AG09309 (cell line): ENCODE measurements at places on chromosomes 1 and 21.

GRCh38 chr1:195026792-195027191, 1581.4 kb downstream of the KCNT2 start:
- no peak for DNase-seq

- no peak for DNase-seq
Measured at GRCh38 chr1:158819461-158820443, 11.4 kb upstream of the MNDA start.

- DNase-seq: no peak
Measured at GRCh38 chr1:235781807-235782206, 84.9 kb downstream of the LYST start.

DNA sequence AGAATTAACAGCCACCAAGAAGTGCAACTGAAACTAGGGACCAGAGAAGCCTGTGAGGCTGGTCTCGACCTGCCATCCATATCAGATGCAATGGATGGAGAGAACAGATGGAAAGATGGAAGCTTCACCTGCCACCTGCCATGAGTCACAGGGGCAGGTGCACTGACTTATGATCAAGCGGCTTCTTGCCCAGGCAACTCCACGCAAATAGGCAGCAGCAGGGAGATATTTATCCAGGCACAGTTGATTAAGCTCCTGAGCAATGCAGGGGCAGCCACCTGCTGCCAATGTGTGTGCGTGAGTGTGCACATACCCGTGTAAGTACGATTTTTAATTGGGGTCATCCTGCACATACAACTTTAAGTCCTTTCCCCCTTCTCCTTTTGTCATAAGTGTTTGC, 174.2 kb downstream of the PTPRU start:
- DNase-seq: no peak

DNA sequence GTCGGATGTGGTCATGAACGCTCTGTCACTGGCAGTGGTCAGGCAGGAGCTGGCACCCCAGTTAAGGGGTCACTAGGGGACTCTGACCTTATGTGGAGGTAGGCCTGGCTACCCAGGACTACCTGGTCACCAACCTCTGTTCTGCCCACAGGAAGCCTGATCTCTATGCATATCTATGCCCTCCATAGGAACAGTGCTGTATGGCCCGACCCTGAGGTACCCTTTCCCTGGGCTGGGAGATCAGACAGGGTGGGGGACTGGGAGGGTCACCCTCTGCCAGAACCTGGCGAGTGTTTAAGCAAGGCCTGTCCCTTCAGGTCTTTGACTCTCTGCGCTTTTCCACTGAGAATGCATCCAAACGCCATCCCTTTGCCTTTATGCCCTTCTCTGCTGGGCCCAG, 19.0 kb downstream of the CYP4B1 start:
- DNase-seq: no peak

DNA sequence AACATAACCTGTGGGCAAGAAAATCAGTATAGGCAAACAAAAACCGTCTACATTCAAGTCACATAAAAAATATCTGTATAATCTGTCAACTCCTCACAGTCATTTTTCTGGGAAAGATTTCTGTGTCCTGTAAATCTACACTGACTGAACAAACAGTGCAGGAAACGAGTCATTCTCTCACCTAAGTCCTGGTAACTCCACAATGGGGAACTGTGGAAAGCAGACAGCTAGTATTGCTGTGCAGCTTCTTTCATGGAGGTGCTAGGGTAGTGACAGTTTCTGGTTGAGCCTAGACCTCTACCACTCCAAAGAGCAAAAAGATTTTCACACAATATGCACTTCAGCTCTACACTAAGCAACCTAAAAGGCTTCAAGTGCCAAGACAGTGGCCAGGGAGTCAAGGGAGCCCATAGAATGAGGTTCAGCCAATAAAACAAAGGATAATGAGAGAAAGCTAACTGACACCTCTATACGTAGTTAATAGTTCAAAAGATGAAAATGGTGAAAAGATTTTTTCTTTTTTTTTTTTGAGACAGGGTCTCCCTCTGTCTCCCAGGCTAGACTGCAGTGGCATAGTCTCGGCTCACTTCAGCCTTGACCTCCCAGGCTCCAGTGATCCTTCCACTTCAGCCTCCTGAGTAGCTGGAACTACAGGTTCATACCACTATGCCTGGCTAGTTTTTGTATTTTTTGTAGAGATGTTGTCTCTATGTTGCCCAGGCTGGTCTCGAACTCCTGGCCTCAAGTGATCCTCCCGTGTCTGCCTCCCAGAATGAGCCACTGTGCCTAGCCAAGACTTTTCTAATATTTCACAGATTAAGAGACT, 5.5 kb downstream of the PTP4A2 start:
- DNase-seq: no peak

DNA sequence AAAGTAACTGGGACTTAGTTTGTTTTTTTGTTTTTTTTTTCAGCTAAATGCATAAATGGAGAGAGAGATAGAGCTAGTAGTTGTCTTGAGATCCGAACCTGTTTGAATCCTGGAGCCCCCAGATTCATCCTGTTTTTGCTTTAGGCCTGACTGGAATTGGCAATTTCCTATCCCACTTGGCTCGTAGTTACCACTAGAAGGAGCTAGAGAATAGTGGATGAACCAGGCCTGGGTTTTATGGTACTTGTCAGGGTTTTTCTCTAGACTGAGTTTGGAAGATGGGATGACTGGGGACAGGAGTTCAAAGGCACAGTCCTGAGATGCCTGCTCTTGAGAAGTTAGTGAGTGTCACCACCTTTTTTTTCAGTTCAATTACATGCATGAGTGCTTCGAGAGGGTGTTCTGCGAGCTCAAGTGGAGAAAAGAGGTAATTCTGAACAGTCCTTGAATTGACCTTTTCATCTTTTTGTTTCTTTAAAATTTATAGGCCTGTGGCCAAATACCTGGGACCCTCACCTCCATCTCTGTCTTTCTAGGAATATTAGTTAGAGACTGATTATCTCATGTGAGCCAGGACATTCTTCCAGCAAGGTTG, 23.4 kb downstream of the CELF3 start:
- no peak for DNase-seq
